ENCODE measurements at places on chromosomes 2 and 18.

DNA sequence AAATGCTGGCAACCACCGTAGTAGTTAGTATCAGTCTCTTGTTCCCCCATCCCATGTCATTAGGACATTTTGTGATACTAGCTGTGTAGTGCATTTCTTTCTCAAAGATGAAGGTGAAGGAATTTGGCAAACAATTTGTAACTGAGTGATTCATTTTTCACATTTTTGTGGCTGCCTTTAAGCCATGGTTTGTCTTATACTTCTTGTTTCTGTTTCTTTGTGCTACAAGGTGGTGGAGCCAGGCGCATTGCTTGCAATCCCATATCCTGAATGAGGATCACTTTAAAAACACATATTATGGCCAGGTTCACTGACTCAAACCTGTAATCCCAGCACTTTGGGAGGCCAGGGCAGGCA, 40.6 kb downstream of the GPD2 start:
- DNase-seq = no peak

DNA sequence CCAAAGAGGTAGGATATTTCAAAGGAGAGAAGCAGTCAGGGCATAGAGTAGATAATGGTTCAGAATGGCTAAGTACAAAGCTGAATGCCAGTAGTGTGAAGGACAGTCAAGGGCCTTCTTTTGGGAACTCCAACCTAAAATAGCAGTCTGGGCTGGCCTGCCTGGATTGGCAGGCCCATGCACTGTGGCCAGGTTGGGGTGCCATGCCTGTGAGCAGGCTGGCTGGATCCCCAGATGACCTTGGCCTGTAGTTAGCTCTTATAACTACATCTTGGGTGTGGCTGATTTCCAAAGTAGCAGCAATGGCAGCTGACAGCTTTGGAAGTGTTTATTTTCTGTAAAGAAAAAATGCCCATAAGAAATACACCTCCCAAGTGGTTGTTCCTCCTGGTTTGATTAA, 51.5 kb upstream of the ITGB6 start:
- no peak for DNase-seq

DNA sequence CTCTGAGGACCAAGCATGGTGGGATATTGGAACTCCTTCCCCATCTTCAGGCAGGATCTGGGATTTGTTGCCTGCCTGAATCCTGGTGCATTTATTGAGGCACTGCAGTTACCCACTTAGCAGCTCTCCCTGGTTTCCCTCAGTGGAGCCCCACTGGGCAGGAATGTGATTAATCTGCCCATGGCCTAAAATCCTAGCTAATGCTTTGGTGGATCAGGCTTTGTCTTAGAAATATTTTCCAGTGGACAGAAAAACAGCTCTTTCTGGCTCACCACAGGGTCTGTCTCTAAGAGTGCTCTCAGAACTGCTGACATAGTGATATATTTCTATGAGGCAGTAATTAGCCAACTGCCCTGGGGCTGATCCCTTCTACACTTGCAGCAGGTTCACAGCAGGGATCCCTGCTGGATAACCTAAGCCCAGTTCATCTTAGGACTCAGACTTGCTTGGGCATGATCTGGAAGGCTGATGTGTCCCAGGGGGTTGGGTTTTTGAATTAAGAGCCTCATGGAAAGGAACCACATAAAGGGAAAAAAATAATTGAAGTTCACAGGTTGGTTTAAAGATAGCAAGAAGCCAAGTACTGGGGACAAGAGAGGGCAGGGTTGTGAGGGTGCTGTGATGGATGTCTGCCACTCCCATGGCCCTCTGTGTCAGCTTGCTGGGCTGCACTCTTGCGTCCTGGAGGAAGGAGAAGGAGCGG, 44.3 kb upstream of the ZDBF2 start:
- no peak for DNase-seq

DNA sequence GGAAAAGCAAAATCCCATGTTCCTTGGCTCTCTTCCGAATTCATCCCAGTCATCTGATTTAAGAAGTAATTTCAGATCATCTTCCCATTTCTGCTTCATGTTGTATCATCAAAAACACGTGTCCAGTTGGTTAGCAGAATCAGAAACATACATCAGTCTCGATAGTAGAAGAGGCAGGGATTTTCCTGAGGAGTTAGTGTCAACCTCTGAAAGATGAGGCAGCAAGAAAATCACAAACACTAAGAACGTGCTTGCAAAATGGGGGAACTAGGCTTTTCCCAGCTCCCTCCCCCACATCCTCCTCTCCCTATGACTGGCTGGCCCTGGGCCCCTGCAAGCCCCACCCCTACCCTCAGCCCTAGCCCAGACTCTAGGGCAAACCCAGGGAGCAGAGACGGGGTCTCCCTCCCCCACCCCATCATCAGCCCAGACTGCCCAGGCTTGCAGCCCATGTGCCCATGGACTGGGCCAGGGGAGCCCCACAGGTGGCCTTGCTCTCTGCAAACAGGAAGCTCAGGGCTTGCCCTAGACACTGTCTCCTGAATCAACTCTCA, 161.0 kb upstream of the ID2 start:
- DNase-seq = no peak

DNA sequence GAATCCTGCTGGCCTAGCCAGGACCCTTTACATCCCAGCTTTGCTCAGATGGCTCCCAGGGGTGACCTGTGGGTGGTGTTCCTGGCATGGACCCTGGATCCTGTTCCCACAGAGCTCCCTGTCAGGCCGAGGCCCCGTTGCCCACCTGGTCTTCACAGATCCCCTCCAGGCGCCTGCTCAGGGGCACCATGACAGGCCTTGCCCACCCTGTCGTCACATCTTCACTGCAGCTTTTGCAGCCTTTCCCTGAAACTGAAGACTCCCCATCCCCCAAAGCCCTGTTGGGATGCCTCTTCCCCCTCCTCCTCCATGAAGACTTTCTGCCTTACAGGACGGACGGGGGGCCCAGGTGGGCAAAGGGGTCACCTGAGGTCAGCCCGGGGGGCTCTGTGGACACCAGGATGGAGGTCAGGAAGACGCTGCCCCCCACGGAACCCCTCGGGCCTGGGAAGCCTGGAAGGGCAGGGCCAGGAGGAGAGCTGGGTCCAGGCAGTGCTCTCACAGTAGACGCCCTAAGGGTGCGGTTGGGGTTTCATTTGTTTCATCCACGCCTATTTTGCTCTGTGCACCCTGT, 13.0 kb upstream of the KIF1A start:
- no peak for DNase-seq

DNA sequence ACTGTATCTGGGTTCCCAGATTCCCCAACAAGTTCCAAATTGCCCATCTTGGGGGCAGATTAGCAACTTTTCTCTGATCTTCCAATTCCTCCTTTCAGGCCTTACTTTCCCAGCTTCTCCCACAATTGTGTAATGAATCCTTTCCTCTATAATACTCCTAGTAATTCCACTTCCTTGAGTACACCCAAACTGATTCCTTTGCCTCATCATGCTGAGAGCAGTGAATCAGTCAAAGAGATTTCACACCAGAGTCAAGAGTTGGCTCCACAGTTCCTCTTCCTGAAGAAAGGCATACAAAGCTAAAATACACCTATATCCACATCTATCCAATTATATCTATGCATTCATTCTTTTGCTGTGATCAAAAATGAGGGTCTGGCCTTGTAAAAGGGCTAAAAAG, 28.6 kb upstream of the DAPL1 start:
- no peak for DNase-seq

DNA sequence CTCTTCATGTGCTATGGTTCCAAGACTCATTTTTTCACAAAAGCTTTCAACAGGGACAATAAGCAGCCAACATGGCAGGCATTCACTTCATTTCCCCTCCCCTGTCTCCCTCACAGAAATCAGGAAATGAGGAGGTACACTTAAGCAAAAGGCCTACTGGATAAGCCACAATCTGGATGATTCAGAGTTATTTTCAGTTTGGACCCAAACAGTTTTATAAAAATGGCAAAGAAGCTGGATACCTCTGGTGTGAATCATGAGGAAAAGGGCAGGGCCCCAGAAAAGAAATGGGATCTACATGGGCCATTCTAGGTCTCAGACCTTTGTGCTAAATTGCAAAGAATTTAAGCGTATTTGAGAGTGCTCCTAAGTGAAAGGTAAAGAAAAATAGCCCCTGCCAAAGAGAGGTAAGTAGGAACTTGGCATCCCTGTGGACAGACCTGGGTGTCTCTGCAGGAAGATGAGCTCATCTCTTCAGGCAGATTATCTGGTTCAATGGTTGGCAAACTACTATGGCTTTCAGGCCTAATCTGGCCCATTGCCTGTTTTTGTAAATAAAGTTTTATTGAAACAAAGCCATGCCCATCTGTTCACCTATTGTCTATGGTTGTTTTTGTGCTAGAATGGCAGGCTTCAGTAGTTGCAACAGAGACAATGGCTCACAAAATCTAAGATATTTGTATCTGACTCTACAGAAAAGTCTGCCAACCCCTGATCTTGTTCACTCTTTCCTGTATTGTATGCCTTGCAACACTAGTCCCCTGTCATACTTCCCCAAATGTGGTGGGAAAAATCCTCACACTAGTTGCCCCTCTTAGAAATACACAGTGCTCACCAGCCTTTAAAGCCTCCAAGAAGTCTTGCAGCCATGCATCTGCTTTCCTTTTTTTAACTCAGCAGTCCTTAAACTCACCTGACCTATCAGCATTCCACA, 315.0 kb downstream of the ALK start:
- no peak for DNase-seq

- DNase-seq = no peak
Measured at GRCh38 chr2:185695711-185696235, 42.8 kb upstream of the FSIP2 start.

GRCh38 chr2:143083636-143084035, 45.6 kb upstream of the ARHGAP15 start:
- DNase-seq = no peak

Data from hematopoietic multipotent progenitor cell treated with erythropoietin and hydrocortisone succinate and interleukin-3 and kit ligand, for 8 days (in vitro differentiated cells).